ENCODE measurements at places on chromosomes 3 and 15. TPM values are rescaled to one million over a fixed set of nuclear protein-coding genes. Genes with fewer than 3 reads are reported as not detected.

- H3K27ac ChIP-seq, result no peak overlapping the region
- no peak for DNase-seq
- no peak overlapping the region for H3K4me3 ChIP-seq
- peaks cover 16% of the 10 kb centered on the region for H3K4me1 ChIP-seq
- no peaks in the 10 kb centered on the region for H3K27me3 ChIP-seq
- no peaks in the 10 kb centered on the region for H3K36me3 ChIP-seq
These were observed 62.7 kb upstream of the BLM start for GRCh38 chr15:90654233-90655136.

DNA sequence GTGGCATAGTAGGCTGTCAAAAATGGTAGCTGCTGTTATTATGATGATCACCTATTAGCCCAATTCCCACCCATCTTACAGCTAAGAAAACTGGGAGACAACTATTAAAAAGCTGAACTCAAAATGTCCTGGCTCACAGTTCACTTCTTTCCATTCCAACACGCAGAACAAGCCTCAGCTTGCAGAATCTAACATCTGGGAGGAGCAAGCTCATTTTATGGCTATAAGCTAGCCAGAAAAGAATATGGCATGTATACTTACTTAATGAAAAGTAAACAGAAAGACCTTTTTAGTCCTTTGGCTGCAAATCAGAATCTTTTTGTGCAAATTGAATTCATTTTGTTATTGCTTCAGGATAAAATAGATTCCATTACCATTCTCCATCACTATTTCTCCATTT, 34.8 kb upstream of the CFAP20DC start:
- no peaks in the 10 kb centered on the region for H3K36me3 ChIP-seq
- H3K4me1 ChIP-seq, result peaks cover 10% of the 10 kb centered on the region
- H3K4me3 ChIP-seq, result no peak overlapping the region
- no peak overlapping the region for H3K27ac ChIP-seq

DNA sequence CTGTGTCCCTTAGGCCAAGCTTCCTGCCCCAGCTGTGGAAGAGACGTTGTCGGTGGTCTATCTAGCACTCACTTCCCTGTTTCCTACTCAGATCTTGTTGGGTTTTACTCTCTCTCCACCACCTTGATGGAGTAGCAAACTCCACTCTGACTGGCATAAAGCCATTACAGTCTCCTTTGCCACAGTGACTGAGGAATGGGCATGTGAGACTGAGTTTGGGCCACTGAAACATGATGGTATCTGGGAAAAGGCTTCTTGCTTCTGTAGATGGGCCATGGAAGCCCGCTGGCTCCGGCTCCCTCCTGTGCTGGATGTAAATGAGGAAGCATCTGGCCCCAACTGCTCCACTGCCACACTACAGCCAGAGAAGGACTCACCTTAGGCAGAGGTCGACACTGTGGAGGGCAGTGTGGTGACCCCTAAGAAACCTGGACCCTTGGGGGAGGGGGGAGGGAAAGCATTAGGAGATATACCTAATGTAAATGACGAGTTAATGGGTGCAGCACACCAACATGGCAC, 9.4 kb upstream of the CAMK1 start:
- no peaks in the 10 kb centered on the region for H3K4me1 ChIP-seq
- H3K27me3 ChIP-seq, result no peaks in the 10 kb centered on the region
- H3K27ac ChIP-seq, result no peak overlapping the region
- no peak overlapping the region for H3K4me3 ChIP-seq
- no peak for DNase-seq

- H3K4me3 ChIP-seq, result no peak overlapping the region
- no peak overlapping the region for H3K27ac ChIP-seq
These were observed 230.2 kb upstream of the ARRDC4 start for GRCh38 chr15:97730315-97730714.

DNA sequence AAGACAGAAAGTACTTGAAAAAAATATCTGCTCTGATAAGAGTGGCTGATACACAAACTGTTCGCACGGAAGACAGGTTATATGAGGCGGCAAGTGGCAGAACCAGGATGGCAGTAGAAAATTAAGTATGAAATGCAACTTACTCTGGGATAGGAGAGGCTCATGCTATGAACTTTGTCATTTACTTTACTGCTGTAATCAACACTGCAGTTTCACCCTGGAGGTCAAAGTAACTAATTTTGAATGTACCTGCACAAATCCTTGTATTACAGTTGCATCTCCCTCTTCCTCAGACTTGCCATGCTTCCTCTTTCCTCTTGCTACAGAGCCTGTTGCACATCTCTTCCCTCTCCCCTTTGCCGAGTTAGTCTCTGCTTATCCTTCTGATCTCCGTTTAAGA, 38.8 kb downstream of the HACL1 start:
- no peak overlapping the region for H3K27ac ChIP-seq
- peaks cover 1% of the 10 kb centered on the region for H3K4me1 ChIP-seq
- H3K4me3 ChIP-seq, result no peak overlapping the region
- H3K27me3 ChIP-seq, result no peaks in the 10 kb centered on the region
- H3K36me3 ChIP-seq, result peaks cover 26% of the 10 kb centered on the region

DNA sequence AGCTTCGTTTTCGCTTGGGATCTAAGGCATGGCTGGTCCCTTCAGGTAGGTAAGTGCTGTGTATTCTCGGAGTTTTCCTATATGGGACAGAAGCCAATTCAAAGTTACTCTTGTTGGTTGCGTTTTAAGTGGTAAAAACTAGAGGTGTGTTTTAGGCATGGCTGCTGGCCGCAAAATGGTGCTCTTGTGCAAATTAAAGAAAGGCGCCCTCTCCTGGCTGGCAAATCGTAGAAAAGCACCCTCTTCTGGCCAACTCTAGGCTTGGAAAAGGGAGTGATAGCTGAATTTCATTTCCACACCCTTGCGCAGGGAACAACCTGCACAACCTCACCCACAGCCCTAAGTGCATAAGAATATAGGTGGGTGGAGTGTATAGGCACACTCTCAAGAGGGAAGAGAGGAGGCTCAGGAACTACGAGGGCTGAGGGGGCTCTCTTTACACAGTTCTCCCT, 23.5 kb downstream of the DRD3 start:
- no peak for DNase-seq
- H3K27me3 ChIP-seq, result peaks cover 32% of the 10 kb centered on the region
- no peaks in the 10 kb centered on the region for H3K36me3 ChIP-seq
- no peak overlapping the region for H3K4me3 ChIP-seq

DNA sequence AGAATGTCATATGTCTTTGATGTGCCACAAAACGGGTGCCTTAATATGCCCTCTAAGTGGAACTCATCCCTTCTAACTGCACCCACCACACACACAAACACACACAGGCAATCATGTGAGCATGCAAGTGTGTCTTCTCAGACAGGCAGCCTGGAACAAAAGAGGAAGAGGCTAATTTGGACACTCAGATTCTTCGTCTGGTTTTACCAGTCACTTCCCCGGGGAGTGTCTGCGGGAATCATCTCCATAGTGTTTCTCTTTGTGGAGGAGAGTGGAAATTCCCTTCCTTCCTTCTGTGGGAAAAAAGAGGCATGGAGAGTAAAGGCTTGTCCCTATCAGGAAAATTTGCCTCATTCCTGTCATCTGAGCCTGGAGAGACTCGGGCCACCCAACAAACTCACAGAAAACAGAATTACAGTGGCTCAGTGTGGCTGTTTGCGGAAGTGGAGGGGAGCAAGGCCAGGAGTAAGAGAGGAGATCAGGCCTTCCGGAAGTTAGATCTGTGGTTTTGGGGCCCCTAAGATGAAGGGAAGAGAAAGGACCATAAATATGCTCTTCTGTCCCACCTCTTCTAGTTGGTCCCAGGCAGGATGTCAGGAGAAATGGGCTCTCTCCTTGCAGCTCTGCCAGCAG, 212.6 kb upstream of the SEMA6D start:
- H3K4me1 ChIP-seq, result peaks cover 29% of the 10 kb centered on the region
- peak overlapping the region; percentile 14 for H3K27ac ChIP-seq

Gene MED12L
- 13.5 TPM for total RNA-seq

Gene GNAT1
- 0.27 TPM for total RNA-seq

Gene PLOD2
- total RNA-seq, result 86.0 TPM

Gene CLCN2
- 17.0 TPM for total RNA-seq
